Occipital lobe (tissue), 3 donors: ENCODE measurements at places on chromosomes 12 and 14. TPM values are rescaled to one million over a fixed set of nuclear protein-coding genes. Genes with fewer than 3 reads are reported as not detected.

Gene OXA1L
- total RNA-seq: 33.5 TPM

DNA sequence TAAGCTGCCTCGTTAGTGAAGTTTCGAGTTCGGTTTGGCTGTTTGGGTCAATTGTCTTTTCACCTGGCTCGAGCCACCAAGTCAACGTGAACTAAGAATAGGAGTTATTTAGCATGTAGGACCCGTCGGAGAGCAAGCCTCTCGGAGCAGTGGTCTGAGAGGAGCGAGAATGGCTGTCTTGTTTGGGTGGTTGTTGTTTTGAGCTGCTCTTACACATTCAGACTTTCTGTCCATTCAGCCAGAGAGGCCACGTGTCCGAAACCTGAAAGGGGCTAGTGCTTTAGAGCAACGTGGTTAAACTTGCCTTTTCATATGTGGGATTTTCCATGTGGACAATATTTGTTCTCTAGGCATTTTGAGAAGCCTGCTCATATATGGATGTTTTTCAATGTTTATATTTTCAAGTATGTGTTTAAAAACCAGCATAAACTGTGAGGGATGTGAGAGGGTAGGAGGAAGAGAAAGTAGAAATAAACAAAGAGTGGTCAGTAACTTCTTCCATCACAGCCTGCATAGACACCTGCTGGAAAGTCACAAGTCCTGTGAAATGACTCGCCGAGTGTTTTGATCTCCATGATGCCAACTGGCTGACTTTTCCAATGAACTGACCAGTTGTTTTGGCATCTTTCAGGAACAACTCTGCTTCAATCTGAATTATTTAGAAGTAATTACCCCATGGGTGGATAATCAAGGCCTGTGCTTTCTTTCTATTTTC lies 221.0 kb downstream of the ASCL1 start:
- no peak for DNase-seq

GRCh38 chr14:65225299-65226159 lies 123.2 kb upstream of the MAX start:
- DNase-seq: no peak

DNA sequence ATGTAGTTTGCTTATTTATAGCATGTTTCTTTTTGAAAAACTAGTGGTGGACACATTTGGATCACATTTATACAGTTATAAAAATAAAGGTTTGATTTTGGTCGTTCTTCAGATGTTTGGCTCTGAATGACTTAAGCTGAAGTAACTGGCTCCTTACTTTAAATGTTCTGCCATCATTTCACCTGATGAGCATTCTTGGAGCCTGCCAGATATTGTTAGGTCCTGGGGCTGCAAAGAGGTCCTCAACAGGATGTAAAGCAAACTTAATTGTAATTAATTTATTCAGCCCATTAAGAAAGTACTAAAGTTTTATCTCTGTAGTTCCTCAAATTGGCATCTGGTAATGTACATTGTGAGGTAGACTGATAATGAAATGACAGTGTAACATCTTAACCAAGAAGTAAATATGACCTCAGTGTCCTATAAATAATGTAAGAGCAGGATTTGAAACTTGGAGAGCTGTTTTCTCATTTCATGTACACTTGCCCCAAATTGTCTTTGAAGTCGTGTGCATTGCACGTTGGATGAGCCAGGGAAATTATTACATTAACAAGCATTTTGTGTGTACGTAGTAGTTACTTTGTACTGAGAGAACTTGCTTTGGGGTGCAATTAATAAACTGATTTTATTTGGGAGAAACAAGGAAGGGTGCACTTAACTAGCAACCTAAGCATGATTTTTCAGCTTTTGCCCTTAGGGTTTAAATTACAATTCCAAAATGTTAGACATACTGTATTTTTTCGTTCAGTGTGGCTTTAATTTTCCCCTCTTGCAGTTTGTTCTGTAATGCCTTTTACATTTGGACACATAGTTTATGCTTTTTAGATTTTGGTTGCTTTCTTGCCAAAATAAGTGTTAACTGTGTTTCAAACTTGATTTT lies 7.5 kb downstream of the EIF5 start:
- no peak for DNase-seq

- no peak for DNase-seq
Observed at GRCh38 chr14:87966816-87967215, 26.2 kb downstream of the GALC start.

GRCh38 chr14:104284636-104285507 lies 146.5 kb downstream of the KIF26A start:
- no peak for DNase-seq

DNA sequence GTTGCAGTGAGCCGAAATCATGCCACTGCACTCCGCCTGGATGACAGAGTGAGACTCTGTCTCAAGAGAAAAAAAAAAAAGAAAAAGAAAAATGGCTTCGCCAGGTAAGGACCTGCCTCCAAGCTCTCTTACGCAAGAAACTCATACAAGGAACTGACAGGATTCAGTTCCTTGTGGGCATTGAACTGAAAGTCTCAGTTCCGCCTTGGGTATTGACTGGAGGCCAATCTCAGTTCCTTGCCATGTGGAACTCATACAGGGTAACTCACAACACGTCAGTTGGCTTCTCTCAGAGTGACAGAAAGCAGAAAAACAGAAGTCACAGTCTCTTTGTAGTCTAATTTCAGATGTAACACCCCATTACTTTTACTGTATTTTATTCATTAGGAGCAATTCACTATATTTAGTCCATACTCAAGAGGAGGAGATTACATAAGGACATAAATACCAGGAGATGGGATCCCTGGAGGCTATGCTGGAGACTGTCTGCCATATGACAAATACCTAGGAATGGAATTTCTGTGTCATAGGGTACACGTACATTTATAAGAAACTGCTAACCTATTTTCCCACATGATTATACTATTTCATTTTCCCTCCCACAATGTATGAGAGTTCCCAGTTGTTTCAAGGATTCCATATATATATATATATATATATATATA lies 11.4 kb upstream of the NOPCHAP1 start:
- DNase-seq: no peak

Gene FERMT2
- 124 TPM for total RNA-seq

GRCh38 chr12:14961466-14962152 lies at the start of gene ARHGDIB:
TSS of gene ARHGDIB (minus strand) at chr12:14961601. CDS start at chr12:14950712, 10,889 bp downstream.
- no peak for DNase-seq

GRCh38 chr14:39025250-39025809 lies 77.7 kb downstream of the SEC23A start:
- no peak for DNase-seq

DNA sequence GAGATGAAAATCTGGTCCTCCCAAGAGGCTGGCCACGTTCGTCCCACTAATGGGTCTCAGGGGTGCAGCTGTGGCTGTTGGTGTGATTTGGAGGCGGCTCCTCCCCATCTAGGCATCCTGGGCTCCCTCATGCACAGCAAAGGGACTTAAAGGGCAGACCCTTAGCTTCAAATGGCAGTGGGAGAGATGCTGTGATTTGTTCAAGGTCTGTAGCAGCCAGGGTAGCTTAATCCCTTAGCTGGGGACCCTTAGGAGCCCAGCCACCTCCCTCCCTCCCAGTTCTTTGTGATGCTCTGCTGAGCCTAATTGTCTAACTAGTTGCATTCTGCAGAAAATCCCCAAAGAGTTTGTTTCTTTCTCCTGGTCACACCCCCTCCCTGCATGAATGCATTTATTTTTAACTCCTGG lies 18.3 kb downstream of the DYRK4 start:
- DNase-seq: no peak

DNA sequence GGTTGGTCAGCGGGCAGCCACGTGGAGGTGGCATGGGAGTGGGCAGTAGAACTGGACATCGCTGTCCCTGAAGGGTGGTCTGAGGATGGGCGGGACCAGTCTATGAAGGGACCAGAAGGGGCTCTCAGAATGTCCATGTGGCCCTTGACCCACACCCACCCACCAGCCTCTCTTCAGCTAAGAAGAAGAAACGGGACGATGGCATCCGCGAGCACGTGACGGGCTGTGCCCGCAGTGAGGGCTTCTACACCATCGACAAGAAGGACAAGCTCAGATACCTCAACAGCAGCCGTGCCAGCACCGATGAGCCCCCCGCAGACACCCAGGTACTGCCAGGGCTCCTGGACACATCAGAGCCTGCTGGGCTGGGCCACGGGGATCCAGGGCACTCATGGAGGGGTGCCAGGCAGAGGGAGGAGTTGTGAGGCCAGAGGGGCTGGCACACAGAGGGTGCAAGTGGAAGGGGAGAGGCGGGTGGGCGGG lies 21.3 kb downstream of the SETD1B start:
- DNase-seq: no peak

Gene BICD1
- 52.1 TPM for total RNA-seq

- no peak for DNase-seq
Observed at GRCh38 chr12:97714107-97714563, 251.5 kb downstream of the RMST start.

Gene SERPINA10
- not detected for total RNA-seq

Gene PROX2
- not detected for total RNA-seq

Gene MSI1
- 7.5 TPM for total RNA-seq

Gene TCL1B
- total RNA-seq: not detected

Gene SPRING1
- total RNA-seq: 27.6 TPM

Gene SLCO1B3
- total RNA-seq: 0.47 TPM

DNA sequence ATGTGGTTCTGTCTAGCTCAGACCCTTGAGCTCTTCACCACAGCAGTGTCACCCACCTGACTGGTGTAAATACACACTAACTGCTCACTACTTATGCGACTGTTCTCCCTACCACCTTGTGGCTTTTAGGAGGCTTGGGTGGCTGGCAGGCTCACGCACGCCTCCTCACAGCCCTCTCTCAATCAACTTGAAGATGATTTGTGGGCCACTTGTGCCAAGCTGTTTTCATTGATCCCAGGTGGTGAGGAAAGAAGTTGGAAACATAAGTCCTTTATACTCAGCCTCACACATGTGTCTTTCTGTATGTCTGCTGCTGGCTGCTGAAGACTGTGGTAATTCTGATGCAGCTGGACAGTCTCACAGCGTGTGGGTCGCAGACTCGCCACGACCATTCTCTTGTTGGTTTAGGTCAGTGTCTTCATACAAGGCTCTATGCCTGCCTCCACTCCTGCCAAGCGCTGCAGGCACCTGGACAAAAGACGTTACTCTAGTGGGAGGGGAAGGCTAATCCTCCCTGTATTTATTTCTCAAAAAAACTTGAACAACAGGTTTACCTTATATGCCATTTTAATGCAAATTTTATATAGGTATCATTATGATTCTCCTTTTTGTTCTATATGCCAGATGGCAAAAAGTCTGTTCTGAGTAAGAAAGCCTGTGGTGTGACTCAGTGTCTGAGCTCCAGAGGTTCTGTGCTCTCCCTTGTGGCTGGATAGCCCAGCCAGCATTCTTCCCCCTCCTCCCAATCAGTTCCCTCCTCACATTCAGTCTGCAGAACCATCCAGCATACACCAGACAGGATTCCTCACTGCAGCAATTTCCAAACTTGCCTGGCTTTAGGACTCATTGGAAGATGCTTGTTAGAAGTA lies 115.6 kb downstream of the DIP2B start:
- no peak for DNase-seq

DNA sequence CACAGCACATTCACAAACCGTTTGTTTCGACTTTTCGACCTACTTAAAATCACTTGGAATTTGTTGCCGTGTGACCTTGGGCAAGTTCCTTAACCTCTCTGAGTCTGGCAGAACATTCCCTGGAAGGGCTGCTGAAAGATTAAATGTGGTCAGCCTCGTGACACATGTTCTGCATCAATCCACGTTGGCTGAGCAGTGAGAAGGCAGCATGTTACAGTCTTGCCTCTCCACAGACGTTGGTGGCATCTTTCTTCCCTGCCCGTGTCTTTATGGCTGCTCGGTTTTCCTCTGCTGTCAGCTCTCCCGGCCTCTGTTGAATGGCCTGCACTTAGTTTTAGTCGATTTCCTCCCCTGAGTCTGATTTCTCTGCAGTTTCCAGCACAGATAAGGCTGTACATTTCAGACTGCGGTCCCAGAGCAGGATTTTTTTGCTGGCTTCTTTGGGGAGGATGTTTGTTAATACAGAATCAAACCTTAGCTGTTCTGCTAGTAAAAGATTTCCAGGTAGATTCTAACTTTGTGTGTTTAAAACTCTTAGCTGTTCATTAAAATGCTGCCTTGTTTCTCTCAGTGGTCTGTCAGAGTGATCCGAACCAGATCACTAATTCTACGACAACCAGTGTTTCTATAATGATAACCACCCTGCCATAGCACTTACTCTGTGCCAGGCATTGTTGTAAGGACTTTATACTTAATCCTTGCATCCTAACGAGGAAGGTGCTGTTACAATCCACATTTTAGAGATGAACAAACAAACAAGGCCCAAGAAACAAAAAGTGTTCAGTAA lies 217.1 kb downstream of the CHST11 start:
- no peak for DNase-seq

Gene LMNTD1
- 1.1 TPM for total RNA-seq

Gene SYCP3
- 0.47 TPM for total RNA-seq

DNA sequence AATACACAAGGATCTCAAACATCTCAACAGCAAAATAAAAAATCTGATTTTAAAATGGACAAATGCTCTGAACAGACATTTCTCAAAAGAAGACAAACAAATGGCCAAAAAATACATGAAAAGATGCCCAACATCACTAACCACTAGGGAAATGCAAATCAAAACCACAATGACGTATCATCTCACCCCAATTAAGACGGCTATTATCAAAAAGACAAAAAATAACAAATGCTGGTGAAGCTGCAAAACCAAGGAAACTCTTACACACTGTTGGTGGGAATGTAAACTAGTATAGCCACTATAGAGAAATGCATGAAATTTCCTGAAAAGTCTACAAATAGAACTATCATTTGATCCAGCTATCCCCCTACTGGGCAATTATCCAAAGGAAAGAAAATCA lies 145.0 kb downstream of the BTG1 start:
- no peak for DNase-seq

Gene LRRC10
- not detected for total RNA-seq

DNA sequence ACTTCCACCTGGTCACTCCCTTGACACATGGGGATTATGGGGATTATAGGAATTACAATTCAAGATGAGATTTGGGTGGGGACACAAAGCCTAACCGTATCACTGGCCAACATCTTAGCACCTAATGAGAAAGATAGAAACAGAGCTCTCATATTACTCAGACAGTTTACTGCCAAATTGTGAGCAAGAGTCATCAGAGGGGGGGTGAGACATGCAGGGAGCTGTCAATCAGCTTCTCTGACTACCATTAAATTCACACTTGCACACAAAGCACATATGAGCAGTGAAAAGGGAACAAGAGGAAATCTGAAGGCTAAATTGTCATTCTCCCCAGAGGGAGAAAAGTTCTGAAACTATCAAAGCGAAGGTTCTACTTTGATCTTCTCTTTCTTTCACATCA lies 78.1 kb upstream of the GRIN2B start:
- no peak for DNase-seq

DNA sequence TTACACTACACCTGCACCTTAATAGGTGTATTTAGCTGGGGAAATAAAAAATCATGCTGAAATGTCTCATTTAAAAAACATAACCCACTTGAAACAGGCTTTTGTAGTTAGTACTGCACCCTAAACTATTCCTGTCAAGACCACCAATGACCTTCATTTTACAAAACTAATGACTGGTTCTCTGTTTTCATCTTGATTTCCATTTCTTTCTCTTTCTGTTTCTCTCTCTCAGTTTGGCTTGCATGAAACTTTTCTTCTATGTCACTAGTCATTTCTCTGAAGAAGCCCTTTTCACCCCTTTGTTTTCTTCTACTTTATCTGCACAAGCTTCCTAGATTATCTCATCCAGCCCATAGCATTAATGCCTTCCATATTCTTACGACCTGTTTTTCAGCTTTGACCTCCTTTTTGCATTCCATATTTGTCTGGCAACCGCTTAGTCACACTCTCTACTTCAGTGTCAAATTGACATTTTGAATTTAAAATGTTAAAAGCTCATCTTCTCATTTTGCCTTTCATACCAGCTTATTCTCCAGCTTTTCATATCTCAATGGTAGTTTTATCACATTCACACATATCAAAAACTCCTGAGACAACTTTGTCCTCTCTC lies 32.7 kb upstream of the KLRF1 start:
- DNase-seq: no peak

- no peak for DNase-seq
Observed at GRCh38 chr12:108455706-108456105, 59.4 kb upstream of the FICD start.
